ENCODE measurements at places on chromosomes 7 and 10.

DNA sequence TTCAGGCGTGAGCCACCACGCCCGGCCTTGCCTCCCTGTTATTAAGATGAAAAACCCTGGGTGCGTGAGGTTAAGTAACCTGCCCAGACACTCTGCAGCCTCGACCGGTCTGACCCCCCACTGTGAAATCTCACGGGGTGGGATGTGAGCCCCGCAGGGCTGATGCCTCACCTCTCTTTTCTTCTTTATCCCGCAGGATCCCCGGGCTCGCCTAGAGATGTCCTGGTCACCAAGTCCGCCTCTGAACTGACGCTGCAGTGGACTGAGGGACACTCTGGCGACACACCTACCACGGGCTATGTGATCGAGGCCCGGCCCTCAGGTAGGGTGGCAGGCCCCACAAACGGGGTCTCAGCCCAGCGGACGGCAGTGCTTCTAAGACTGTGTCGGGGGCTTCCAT is 461.1 kb upstream of the FOXK1 start:
- DNase-seq: no peak

GRCh38 chr10:43605850-43606322 is 352 bp upstream of the ZNF485 start:
- no peak for DNase-seq

DNA sequence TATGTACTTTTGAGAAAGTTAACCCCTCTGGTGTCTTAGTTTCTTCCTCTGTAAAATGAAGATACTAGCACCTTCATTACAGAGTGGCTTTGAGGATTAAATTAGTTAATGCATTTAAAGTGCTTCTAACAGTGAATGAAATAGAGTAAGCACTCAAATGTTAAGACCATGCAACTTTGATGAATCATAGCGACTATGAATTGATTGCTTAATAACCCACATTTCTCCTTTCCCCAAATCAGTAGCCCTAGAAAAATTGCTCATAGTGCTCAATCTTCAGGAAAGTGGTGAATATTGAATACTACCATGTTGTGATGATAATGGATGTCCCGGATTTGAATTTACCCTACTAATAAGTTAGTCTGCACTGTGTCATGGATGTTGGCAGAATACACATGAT is 48.1 kb downstream of the CD36 start:
- no peak for DNase-seq

DNA sequence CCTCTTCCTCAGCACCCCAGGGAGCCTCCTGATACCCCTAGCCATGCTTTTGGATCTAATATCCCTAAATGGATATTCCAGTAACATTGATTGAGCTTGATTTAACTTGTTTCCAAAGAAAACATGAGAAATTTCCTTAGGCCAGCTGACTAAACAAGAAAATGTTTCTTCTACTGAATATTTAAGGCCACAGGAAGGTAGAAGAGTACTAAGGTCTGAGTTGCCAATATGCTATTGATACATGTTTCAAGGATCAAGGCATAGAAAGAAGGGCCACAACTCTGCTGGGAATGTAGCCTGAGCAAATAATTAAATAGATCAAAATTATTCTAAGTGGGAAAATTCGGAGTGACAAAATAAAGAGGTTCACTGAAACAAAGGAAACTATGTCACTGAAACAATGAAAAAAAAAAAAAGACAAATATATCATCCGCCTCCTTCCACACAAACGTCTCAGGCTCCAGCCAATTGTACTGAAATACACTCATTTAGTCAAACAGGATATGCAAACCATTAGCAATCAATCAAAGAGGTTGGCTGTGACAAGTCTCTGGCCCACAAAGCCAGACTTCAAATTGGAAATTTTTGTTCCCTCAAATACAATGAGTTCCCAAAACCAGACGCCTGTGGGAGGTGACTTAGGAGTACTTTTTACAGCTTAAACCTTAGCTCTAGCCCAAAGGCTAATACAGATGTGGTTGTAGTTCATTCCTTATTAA is 396.2 kb downstream of the HTR7 start:
- no peak for DNase-seq

DNA sequence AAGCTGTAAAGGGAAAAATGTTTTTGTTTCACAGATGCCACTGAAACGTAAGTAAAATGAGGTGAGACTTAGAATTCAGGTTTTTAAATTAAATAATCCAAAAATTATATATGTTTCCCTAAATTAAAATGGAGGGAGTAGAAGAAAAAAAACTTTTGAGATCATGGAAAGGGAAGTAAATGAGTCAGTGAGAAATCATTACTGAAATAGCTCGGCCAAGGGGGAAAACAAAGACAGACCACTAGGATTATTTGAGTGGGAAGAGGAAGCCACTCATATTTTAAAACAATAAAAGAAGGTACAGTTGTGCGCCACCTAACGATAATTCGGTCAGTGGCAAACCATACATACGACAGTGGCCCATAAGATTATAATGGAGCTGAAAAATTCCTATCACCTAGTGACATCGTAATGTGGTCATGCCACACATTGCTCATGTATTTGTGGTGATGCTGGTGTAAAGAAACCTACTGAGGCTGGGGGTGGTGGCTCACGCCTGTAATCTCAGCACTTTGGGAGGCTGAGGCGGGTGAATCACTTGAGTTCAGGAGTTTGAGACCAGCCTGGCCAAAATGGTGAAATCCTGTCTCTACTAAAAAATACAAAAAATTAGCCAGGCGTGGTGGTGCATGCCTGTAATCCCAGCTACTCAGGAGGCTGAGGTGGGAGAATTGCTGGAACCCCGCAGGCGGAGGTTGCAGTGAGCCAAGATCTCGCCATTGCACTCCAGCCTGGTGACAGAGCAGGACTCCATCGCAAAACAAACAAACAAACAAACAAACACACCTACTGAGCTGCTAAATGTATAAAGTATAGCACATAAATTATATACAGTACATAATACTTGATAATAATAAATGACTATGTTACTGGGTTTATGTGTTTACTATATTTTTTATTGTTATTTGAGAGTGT is 64.7 kb downstream of the MKX start:
- no peak for DNase-seq

GRCh38 chr7:127587663-127588018 is 570 bp upstream of the ARF5 start:
- no peak for DNase-seq

Data from NCI-H146 (cell line).